ENCODE measurements at places on chromosomes 6 and 20. TPM values are rescaled to one million over a fixed set of nuclear protein-coding genes. Genes with fewer than 3 reads are reported as not detected.

- no peak overlapping the region for H3K4me3 ChIP-seq
- no peak for DNase-seq
- peaks cover 1% of the 10 kb centered on the region for H3K36me3 ChIP-seq
- no peak overlapping the region for H3K27ac ChIP-seq
These were observed 79.0 kb downstream of the SYNJ2 start for GRCh38 chr6:158060455-158061360.

GRCh38 chr6:157065366-157065765 lies 258.0 kb downstream of the TMEM242 start:
- H3K36me3 ChIP-seq = no peaks in the 10 kb centered on the region
- no peak for DNase-seq
- no peak overlapping the region for H3K27ac ChIP-seq

GRCh38 chr6:157514659-157515496 lies 133.9 kb downstream of the ZDHHC14 start:
- H3K4me3 ChIP-seq = no peak overlapping the region
- DNase-seq = peak; percentile 43
- no peaks in the 10 kb centered on the region for H3K36me3 ChIP-seq
- no peaks in the 10 kb centered on the region for H3K27me3 ChIP-seq

GRCh38 chr20:47141941-47142773 lies 214.3 kb downstream of the ZMYND8 start:
- no peaks in the 10 kb centered on the region for H3K4me1 ChIP-seq
- H3K27ac ChIP-seq = no peak overlapping the region
- H3K27me3 ChIP-seq = peaks cover 14% of the 10 kb centered on the region
- no peaks in the 10 kb centered on the region for H3K36me3 ChIP-seq
- no peak overlapping the region for H3K4me3 ChIP-seq

The CCN2 gene
- not detected for total RNA-seq

The CCR6 gene
- total RNA-seq = 7.8 TPM

DNA sequence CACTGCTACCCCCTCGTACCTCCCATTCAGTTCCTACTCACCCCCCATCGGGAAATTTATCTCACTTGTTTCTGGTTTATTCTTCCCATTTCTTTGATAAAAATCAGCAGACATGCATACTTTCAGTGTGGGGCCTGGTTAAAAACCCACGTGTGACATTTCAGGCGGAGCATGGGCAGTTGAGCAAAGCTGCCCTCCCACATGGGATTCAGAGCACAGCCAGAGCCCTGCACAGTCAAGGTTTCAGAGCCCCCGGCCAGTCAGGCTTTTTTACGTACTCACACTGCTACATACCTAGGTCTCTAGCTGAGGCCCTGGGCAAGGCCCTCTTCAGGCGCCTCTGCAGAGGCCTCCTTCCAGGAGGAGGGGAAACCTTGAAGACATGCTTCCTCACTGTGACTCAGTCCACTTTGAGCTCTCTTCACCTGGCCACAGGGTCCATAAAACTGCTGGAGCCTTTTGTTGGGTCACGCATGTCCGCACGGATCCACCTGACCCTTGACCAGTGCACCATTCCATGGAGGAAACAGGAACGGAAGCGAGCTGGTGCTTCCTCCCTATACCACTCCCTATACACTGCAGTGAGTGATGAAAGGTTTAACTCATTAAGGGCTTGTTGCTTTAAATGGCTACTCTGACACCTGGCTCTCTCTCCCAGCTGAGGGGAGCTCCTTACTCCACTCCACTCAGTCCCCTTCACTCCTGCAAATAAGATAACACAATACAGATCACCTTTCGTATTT lies 713.3 kb downstream of the PRKN start:
- DNase-seq = no peak
- no peaks in the 10 kb centered on the region for H3K36me3 ChIP-seq
- H3K4me3 ChIP-seq = no peak overlapping the region
- H3K27ac ChIP-seq = no peak overlapping the region

The LPA gene
- total RNA-seq = not detected

GRCh38 chr6:115909923-115910546 lies 150.7 kb downstream of the FRK start:
- no peak overlapping the region for H3K4me3 ChIP-seq
- no peaks in the 10 kb centered on the region for H3K27me3 ChIP-seq
- no peak overlapping the region for H3K27ac ChIP-seq
- no peaks in the 10 kb centered on the region for H3K4me1 ChIP-seq

The TSHZ2 gene
- 56.7 TPM for total RNA-seq

- peaks cover 15% of the 10 kb centered on the region for H3K27me3 ChIP-seq
- H3K4me3 ChIP-seq = no peak overlapping the region
- no peaks in the 10 kb centered on the region for H3K36me3 ChIP-seq
- H3K4me1 ChIP-seq = no peaks in the 10 kb centered on the region
- no peak for DNase-seq
These were observed 44.2 kb upstream of the TNFRSF21 start for GRCh38 chr6:47353871-47354270.

DNA sequence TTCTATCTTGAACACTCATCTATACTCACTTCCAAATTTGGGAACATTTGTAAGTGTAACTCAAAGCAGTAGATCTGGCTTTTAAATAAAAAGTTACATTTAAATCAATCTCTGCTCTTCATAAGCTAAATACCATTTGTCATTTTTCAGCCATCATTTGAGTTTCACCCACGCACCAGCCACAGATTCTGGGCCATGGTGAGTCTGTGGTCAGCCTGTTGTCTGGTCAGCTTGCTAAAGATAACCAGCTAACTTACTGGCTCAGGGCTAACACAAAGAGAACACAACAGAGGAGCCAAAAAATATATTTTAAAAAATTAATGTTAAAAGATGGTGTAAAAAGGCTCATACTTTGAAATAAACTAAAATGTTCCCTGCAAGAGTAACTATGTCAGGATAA lies 181.3 kb downstream of the KIF6 start:
- H3K27me3 ChIP-seq = peaks cover 16% of the 10 kb centered on the region
- no peaks in the 10 kb centered on the region for H3K36me3 ChIP-seq
- no peak overlapping the region for H3K27ac ChIP-seq
- no peak for DNase-seq
- no peak overlapping the region for H3K4me3 ChIP-seq

The CCN6 gene
- 0.74 TPM for total RNA-seq

GRCh38 chr6:32191696-32192607 lies 491 bp downstream of the GPSM3 start:
- DNase-seq = no peak
- H3K4me3 ChIP-seq = peak overlapping the region; percentile 94
- peaks cover 73% of the 10 kb centered on the region for H3K4me1 ChIP-seq
